Esophagus squamous epithelium (tissue), 5 donors: ENCODE measurements at places on chromosomes 4 and X.
A peak's percentile ranks its signal among the peaks of the same experiment; 100 is the strongest.

DNA sequence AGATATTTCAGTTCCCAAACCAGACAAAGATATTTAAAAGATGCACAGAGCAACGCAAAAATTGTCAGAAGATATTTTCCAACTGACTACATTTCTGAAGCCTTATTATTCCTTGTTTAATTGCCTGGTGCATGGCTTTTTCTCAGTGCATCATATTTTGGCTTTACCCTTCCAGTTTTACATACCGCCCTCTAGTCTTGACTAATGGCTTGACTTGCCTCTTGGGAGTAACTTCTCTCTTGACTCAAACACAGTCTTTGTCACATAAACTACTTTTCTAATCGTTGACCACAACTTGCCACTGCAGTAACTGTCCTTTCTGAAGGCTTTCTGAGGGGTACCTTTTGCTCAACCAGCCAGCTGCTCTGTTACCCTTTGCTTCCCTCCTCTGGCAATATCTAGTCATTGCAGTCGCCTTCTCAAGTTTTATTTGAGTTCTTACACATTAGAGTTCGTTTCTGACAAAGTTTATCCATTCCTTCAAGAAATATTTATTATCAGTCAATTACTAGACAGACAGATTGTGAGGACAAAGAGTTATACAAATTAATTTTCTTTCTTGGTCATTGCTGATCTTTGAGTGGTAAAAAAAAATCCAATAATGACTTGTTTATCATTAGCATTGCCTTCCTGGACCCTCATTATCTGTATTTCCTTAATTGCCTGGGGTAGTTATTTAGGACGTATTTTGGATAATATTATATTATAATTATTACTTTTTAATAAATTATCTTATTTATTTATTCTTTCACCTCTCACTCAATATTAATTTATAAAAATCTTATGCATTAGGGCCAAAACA is 506.9 kb upstream of the PCDH10 start:
- no peak for DNase-seq

DNA sequence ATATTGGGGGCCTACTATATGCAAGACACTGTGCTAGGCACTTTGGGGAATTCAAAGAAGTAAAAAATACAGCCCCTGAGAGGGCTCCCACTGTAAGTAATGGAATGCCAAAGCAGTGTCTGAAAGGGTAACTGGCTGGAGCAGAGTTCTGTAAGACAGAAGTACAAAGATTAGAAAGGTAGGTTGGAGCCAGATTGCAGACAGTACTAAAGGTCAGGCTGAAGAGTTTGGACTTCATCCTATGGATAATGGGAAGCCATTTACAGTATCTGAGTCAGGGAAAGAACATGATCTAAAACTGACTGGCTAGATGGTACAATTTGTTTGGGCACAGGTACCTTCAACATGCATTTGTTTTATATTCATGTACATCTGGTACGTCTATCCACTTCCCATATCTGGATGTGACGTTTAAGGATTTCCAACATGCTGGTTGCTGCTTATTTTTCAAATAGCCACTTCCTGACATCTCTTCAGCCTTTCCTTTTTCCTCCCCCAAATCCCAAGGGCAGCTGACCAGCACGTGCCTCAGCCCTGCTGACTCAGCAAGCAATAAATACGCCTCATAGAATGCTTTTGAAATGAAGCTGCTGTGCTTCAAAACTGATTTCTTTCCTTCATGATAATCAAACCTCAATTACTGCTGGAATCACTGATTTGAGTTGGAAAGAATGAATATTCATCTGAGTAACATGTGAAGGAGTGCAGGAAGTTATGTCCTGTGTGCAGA is 9.5 kb downstream of the ENOX2 start:
- no peak for DNase-seq

- DNase-seq: peak; percentile 2
Observed at GRCh38 chr4:152696764-152697261, 17.0 kb upstream of the TMEM154 start.

DNA sequence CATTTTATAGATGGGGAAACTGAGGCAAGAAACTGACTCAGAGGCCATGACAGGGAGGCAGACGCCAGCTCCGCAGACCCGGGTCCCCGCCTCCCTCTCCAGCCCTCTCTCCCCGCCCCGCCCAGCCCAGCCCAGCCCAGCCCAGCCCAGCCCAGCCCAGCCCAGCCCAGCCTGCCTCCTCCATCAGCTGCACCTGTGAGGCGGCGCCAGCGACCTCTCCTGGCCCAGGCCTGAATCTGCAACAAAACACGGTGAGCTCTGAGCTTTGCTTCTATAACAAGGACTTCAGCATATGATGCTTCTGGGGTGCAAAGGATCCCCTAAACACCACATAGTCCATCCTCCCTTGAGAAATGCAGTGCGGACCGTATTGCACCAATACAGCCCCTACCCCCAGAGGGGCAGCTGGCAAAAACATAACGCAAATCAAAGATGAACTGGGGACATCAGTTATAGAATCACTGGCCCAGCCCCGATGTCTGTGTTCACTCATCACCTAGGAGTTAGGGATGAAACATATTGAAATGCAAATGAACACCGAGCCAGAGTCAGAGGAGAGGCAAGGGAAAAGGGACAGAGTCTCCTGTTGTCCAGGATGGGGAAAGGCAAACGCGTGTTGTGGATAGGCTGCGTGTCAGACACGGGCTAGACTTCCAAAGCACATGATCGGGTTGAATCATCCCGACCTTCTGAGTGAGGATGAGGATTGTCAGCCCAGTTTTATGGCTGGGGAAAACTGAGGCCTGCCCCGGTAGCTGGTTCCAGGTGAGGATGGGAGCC is 216.1 kb upstream of the PSAPL1 start:
- DNase-seq: no peak

DNA sequence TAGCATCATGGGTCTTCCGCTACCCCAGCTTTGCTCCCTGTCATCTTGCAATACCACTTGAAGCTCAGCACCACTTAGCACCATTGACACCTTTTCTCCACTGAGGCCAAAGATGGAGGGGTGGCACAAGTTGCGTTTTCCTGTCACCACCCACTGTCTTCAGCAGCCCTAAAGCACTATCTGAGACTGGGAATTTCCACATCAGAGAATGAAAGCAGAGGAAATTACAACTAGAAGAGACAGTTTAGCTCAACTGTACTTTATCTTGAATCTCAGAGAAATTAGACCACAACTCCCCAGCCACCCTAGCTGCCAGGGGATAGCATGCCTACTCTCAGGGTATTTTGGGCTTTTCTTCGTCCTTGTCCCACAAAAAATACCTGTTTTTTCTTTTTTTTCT is 111.0 kb downstream of the DDIT4L start:
- no peak for DNase-seq

GRCh38 chr4:53841711-53842110 is 222.7 kb downstream of the CHIC2 start:
- DNase-seq: no peak

DNA sequence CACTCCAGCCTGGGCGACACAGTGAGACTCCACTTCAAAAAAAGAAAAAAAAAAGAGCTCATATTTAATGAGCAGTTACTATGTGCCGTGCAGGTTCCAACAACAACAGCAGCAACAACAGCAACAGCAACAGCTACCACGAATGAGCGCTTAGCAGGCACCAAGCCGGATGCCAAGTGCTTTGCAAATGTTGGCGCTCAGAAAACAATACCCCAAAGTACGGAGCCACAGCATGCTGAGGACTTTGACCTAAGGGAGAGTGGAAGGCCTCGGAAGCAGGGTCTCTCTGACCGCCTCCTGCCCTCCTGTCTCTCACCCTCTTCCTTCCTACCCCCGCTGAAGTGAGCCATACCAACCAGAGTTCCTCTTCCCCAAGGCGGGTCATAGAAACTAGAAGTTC is 102.2 kb upstream of the AFAP1 start:
- DNase-seq: no peak

DNA sequence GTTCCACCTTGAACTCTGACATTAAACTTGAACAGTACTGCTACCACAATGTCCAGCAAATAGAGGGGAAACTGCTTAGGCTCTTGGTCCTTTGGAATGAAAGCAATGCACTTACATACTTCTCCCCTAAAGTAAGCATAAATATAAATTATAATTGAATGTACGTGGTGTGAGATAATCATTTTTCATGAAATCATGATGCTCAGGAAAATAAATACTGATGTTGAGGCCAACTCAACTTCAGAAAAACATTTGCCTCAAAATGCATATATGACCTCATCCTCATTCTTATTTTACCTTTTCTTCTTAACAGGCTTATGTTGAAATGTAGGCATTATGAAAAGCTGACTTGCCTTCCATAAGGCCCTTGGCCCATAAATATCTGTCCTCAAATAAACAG is 166.3 kb downstream of the KDR start:
- no peak for DNase-seq

GRCh38 chrX:64202808-64203325 is 2.6 kb downstream of the AMER1 start:
- DNase-seq: no peak

DNA sequence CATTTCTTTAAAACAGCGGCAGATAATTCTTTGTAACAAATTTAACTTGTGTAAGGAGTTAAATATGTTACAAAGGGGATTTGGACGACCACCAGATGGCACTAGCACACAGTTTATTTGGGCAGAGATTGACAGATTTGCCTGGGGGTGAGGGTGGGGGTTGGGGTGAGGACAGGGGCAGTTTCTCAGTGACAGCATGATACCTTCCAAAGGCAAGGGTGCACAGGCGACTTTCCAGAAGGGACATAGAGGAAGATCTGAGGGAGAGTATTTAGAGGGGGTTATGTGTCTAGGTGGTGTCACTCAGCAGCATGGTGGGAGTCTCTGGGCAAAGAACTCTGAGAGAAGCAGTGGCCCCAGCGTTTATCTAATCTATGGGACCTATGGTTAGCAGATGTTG is 9.6 kb upstream of the TMA16 start:
- DNase-seq: no peak

DNA sequence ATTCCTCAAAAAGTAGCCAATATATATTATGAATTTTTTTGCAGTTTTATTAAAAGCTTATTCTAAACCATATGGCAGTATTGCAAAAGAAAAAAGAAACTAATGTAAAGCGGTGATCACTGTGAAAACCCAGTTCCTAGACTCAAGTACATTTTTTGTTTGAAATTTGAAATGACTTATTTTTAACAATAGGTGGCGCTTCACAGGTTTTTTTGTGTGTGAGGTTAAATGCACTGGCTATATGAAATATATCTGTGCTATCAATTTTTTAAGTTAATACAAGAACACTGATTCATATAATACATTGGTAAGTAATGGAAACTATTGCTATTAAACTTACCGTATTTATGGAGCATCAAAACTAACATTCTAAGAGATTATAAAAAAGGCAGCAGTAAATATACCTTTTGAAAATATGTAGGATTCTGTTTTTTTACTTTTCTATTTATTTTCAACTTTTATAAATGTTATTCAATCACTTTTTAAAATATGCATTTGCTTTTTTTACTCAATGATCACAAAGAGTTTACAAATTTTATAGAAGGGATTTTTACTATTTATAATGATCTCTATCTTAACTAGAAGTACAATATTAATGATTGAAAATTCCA is 5.6 kb upstream of the SPRY1 start:
- DNase-seq: no peak

GRCh38 chr4:128454881-128455280 is 167.3 kb upstream of the PGRMC2 start:
- no peak for DNase-seq

DNA sequence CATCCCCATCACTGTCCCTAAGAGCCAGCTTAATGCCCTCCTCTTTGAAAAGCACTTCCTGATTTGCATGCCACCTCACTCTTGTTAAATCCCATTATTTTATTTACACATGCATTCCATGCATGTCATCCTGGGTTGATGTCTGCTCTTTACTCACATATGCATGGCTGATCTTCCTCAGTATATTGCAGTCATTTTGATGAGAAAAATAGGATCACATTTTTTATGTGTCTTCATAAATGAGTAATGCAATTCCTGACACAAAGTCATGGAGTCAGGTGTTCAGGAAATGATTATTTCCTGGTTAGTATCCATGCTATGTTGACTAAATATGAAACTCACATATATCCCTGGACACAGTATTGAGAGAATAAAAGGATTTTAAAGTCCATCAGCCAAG is 204.7 kb downstream of the SLIT2 start:
- no peak for DNase-seq

DNA sequence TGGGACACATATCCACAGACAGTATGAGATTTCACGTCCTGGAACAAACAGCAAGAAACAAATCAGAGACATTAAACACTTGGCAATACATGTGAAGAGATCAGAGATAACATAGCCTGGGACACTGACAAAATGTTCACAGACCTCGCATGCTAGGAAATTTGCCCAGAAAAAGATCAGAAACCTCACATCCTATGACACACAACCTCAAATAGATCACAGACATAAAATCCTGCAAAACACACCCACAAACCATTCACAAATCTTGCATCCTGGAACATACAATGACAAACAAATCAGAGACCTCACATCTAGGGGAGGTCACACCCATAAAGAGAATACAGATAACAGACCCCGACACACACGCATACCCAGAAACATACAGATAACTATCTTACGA is 18.0 kb downstream of the SUV39H1 start:
- no peak for DNase-seq
